ENCODE measurements at places on chromosomes 7 and 10. TPM values are rescaled to one million over a fixed set of nuclear protein-coding genes. Genes with fewer than 3 reads are reported as not detected.

HIF1AN gene
- 19.4 TPM for total RNA-seq

SEC61G gene
- total RNA-seq: 78.5 TPM

MUC12 gene
- not detected for total RNA-seq

TSPAN33 gene
- 52.7 TPM for total RNA-seq

CYP2C19 gene
- 0.18 TPM for total RNA-seq

GDI2 gene
- total RNA-seq: 212 TPM

AKR1C4 gene
- total RNA-seq: not detected

NXPH1 gene
- total RNA-seq: 0.23 TPM

CLDN3 gene
- 79.3 TPM for total RNA-seq

ZNF425 gene
- total RNA-seq: 4.6 TPM

IFIT1B gene
- total RNA-seq: 3.0 TPM

HTR7 gene
- 1.4 TPM for total RNA-seq

CNNM2 gene
- 21.8 TPM for total RNA-seq
